ENCODE measurements at places on chromosomes 4 and X. TPM values are rescaled to one million over a fixed set of nuclear protein-coding genes. Genes with fewer than 3 reads are reported as not detected.

- DNase-seq: peak; percentile 57
Measured at GRCh38 chrX:149185087-149185486, 320.0 kb downstream of the IDS start.

DNA sequence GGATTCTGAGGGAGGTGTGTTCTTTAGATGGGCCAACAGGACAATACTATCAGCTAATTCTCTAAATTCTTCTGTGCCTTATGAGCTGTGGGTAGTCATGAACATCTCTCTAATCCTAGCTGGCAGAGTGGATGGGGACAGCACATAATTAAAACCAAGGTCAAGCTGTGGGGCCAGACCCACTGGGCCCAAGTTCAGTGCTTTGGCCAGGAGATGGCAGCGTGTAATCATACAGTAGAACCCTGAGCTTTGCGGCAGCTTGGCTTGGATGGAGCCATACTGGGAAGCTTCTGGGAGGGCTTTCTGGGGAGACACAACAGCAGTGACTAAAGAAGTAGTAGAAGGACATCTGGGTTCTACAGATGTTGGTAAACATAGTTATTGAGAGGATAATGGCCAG lies 140.3 kb upstream of the CXCL13 start:
- peak; percentile 5 for DNase-seq

The FAM47E gene
- total RNA-seq: not detected

- DNase-seq: no peak
Measured at GRCh38 chrX:119381349-119381944, 17.7 kb upstream of the SLC25A43 start.

DNA sequence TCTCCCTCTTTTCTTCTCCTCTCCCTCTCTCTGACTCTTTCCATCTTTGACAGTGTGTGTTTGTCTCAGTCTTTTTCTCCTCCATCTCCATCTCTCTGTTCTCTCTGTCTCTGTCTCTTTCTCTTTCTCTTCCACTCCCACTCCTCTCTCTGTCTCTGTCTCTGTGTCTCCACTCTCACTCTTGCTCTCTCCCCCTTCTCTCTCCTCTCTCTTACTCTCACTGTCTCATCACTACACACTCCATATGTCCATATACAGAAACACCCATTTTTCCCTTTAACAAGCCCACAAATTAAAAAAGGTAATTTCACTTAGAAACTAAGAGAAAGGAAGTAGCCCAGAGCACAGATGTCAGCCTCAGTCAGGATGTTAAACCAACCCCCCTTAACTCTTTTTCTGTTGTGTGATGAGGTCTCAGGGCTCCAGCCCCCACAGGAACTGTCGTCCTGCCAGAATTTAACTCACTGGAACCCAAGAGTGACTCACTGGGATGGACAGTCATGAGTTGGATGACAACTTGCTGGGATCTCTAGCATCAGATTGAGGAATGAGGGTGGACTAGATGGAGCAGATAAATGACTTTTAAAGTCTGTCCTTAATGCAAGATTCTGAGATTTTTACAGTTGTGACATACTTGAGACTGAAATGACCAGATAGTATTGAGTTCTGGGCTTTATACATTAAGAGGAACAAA lies 27.5 kb downstream of the OTUD6A start:
- peak; percentile 83 for DNase-seq

DNA sequence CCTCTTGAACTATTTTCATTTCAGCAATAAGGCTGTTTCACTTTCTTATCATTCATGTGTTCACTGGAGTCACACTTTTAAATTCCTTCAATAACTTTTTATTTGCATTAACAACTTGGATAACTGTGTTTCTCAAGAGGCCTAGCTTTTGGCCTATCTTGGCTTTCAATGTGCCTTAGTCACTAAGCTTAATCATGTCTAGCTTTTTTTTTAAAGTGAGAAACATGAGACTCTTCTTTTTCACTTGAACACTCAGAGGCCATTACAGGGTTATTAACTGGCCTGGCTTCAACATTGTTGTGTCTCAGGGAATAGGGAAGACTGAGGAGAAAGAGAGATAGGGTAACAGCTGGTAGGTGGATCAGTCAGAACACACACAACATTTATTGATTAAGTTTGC lies 64.0 kb upstream of the VCX2 start:
- peak; percentile 3 for DNase-seq

DNA sequence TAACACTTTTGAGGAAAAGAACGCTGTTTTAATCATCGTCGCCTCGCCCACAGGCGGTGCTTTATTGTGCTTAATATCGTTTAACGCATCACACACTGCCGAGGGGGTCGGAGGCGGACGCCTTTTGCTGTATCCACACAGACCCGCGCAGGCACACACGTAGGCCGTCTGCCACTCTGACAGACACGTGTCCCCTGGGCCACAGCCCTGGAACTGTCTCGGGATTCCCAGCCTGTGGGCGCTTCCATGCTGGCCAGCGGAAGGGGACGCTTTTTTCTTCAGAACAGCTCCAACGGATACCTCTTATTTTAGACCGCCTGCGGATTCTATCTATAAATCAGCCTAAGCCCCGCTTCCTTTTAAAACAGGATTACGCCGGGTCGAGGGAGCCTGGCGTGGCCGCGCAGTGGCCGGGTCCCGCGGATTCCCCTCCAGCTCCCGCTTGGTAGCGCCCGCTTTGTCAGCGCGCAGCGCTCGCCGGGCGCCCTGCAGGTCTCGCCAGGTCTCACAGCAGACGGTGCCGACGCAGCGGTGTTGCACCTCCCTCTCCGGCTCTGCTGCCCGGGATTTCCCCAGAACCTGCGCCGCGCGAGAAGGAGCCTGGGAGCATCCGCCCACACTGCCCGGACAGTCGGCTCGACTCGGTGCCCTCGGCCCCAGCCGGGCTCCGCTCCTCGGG lies at the start of gene NOCT:
Gene NOCT, plus strand, starts transcription at position 513 of the 679 bp plus-strand sequence. CDS start 201 bp downstream, outside the sequence.
- peak; percentile 85 for DNase-seq

The CCDC149 gene
- total RNA-seq: 1.0 TPM

The TRIM60 gene
- total RNA-seq: not detected

DNA sequence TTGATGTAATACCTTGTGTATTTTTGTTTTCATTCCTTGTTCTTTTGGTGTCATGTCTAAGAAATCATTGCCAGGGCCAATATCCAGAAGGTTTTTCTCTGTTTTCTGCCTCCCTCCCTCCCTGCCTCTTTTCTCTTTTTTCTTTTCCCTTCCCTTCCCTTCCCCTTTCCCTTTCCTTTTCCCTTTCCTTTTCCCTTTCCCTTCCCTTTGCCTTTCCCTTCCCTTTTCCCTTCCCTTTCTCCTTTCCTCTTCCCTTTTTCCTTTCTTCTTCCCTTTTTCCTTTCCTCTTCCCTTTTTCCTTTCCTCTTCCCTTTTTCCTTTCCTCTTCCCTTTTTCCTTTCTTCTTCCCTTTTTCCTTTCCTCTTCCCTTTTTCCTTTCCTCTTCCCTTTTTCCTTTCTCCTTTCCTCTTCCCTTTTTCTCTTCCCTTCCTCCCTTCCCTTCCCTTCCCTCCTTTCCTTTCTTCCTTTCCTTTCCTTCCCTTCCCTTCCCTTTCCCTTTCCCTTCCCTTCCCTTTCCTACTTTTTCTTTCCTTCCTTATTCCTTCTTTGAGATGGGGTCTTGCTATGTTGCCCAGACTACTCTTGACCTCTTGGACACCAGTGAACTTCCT lies 646.1 kb downstream of the RAPGEF2 start:
- no peak for DNase-seq

All from HT1080 (cell line).